ENCODE measurements at places on chromosomes 5 and 9. TPM values are rescaled to one million over a fixed set of nuclear protein-coding genes. Genes with fewer than 3 reads are reported as not detected.

DNA sequence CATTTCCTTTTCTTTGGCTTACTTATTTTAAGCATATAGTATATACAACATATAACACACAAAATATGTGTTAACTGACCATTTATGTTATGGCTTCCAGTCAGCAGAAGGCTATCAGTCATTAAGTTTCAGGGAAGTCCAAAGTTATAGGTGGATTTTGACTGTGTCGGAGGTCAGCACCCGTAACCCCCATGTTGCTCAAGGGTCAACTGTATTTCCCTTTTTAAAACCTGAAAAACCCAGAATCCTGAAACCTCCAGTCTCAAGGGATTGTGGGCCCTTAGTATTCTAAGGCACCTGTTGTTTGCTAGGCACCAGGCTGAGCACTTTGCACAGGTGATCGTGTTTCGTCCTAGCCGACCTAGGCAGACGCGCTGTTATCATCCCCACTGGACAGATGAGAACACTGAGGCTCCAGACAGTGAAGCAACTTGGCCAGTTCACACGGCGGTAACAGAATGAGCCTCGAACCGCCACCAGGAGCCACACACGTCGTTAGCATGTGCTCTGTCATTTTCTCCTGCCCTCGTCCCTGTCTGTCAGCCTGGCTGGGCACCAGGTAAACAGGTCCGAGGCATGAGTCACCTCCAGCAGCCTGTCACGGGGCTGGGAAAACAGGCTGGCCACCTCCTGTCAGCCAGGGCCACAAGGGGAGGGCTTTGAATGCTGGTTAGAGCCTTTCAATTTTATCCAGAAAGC is 39.9 kb downstream of the DUSP1 start:
- no peak for DNase-seq
- H3K36me3 ChIP-seq = no peaks in the 10 kb centered on the region
- H3K4me1 ChIP-seq = peaks cover 18% of the 10 kb centered on the region
- no peak overlapping the region for H3K4me3 ChIP-seq
- H3K27ac ChIP-seq = no peak overlapping the region
- no peaks in the 10 kb centered on the region for H3K27me3 ChIP-seq

The C9orf85 gene
- 14.9 TPM for total RNA-seq

GRCh38 chr5:172207511-172207910 is 13.5 kb downstream of the EFCAB9 start:
- no peak overlapping the region for H3K27ac ChIP-seq
- H3K36me3 ChIP-seq = no peaks in the 10 kb centered on the region
- DNase-seq = no peak
- H3K4me3 ChIP-seq = no peak overlapping the region
- no peaks in the 10 kb centered on the region for H3K4me1 ChIP-seq
- no peaks in the 10 kb centered on the region for H3K27me3 ChIP-seq

The PAIP2 gene
- total RNA-seq = 67.3 TPM

DNA sequence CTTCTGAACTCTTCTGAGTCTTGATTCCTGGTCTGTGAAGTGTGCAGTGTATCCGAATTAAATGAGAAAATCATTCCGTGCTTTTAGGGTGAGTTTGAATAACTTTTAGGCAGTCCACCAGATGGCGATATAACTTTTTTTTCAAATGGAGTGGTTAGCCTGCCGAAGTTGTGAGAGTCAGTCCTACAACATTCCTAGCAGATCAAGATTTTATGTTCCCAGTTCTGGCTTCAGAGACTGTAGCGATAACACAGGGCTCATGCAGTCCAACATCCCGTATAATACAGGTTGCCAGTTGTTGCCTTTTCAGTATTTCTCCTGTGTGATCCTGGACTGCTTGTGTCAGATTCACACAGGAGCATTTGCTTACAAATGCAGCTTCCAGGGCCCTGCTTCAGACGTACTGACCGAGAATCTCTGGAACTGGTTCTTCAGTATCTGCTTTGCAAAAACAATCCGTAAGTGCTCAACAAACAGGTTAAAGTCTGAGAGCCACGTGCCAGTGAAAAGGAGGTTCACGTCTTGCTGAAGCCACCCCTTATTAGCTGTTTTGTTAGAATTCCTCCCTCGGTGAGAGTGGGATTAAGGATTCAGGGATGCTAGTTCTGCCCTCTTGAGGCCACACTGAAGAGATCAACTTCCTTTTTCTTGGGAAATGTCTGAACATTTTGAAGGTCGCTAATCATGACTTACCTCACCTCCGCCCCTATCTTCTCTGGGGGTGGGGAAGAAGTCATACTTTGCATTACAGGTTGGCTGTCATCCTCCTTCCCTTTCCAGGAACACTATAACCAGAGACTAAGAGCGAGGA is 22.8 kb downstream of the SMIM3 start:
- peak; percentile 21 for DNase-seq
- peaks cover 29% of the 10 kb centered on the region for H3K27me3 ChIP-seq
- no peaks in the 10 kb centered on the region for H3K4me1 ChIP-seq
- H3K27ac ChIP-seq = peak overlapping the region; percentile 48
- H3K4me3 ChIP-seq = peak overlapping the region; percentile 35

- H3K4me3 ChIP-seq = no peak overlapping the region
- peaks cover 13% of the 10 kb centered on the region for H3K4me1 ChIP-seq
- no peak overlapping the region for H3K27ac ChIP-seq
- H3K27me3 ChIP-seq = no peaks in the 10 kb centered on the region
- no peak for DNase-seq
- H3K36me3 ChIP-seq = no peaks in the 10 kb centered on the region
These were observed 79.5 kb upstream of the FAM169A start for GRCh38 chr5:74945561-74946165.

DNA sequence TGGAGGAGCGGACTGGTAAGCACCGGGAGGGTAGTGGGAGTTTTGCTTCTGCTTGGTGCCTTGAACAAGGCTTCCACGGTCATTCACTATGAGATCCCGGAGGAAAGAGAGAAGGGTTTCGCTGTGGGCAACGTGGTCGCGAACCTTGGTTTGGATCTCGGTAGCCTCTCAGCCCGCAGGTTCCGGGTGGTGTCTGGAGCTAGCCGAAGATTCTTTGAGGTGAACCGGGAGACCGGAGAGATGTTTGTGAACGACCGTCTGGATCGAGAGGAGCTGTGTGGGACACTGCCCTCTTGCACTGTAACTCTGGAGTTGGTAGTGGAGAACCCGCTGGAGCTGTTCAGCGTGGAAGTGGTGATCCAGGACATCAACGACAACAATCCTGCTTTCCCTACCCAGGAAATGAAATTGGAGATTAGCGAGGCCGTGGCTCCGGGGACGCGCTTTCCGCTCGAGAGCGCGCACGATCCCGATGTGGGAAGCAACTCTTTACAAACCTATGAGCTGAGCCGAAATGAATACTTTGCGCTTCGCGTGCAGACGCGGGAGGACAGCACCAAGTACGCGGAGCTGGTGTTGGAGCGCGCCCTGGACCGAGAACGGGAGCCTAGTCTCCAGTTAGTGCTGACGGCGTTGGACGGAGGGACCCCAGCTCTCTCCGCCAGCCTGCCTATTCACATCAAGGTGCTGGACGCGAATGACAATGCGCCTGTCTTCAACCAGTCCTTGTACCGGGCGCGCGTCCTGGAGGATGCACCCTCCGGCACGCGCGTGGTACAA is 556 bp downstream of the PCDHGC3 start:
- peak overlapping the region; percentile 91 for H3K27ac ChIP-seq
- H3K27me3 ChIP-seq = peaks cover 7% of the 10 kb centered on the region
- peaks cover 52% of the 10 kb centered on the region for H3K4me1 ChIP-seq

DNA sequence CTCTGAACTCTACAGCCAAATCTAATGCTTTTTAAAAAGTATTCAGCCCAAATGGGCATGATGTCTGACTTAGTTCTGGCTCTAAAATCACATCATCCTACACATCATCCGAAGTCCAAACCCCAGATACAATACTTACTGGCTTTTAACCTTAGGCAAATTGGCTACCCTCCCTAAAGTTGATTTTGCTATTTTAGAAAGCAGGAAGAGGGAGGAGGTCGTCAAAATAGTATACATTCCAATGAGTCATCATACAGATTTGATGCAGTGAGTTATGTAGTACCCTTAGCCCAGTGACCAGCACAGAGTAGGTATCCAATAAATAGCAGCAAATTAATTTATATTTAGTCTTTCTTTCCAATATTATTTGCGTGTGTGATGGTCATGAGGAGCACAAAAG is 582.0 kb upstream of the TUSC1 start:
- H3K27me3 ChIP-seq = no peaks in the 10 kb centered on the region
- H3K4me1 ChIP-seq = no peaks in the 10 kb centered on the region
- H3K36me3 ChIP-seq = no peaks in the 10 kb centered on the region
- no peak overlapping the region for H3K27ac ChIP-seq
- no peak overlapping the region for H3K4me3 ChIP-seq
- no peak for DNase-seq

DNA sequence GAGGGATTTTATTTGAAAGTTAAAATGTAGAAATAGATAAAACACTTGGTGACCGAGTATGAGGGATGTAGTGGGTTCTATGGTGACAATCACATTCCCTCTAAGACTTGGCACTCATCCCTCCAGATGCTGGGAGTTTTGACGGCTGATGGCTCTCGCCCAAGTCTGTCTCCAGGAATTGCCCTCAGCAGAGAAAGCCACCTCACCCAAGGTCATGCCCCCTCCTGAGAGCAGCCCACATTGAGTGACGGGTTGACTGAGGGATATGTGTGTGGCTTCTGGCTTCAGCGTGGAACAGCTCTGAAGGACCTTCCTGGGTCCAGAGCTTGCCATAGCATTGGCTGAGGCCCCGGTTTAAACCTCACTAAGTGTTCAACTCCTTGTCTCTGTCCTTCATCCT is 19.4 kb downstream of the CAVIN4 start:
- no peak overlapping the region for H3K4me3 ChIP-seq
- H3K27me3 ChIP-seq = no peaks in the 10 kb centered on the region
- no peaks in the 10 kb centered on the region for H3K36me3 ChIP-seq
- no peaks in the 10 kb centered on the region for H3K4me1 ChIP-seq
- H3K27ac ChIP-seq = no peak overlapping the region
- no peak for DNase-seq

DNA sequence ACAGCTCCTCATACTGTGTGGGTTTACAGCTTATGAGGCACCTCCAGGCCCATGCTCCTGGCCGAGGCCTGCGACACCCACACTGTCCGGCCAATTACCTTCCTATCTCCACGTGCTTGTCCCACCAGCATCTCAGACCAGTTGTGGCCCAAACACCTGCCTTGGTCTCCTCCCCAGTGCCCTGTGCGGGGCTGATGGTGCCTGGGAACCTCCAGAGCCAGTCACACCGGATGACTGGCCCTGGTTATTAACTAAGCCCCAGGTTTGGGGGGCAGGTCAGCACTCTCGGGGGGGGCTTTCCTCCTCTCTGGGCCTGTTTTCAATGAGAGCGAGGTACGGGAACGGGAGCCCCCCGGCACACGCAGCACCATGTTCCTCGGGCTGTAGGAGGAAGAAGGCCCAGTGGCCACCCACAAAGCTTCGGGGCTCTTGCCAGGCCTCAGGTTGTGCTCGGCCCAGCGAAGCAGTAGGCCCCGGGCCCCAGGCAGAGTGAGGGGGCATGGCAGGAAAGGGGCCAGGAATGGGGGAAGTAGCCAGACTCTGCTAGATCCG is 76.0 kb upstream of the PHYKPL start:
- H3K4me3 ChIP-seq = no peak overlapping the region
- no peaks in the 10 kb centered on the region for H3K36me3 ChIP-seq
- H3K27ac ChIP-seq = no peak overlapping the region
- H3K4me1 ChIP-seq = no peaks in the 10 kb centered on the region
- no peak for DNase-seq

DNA sequence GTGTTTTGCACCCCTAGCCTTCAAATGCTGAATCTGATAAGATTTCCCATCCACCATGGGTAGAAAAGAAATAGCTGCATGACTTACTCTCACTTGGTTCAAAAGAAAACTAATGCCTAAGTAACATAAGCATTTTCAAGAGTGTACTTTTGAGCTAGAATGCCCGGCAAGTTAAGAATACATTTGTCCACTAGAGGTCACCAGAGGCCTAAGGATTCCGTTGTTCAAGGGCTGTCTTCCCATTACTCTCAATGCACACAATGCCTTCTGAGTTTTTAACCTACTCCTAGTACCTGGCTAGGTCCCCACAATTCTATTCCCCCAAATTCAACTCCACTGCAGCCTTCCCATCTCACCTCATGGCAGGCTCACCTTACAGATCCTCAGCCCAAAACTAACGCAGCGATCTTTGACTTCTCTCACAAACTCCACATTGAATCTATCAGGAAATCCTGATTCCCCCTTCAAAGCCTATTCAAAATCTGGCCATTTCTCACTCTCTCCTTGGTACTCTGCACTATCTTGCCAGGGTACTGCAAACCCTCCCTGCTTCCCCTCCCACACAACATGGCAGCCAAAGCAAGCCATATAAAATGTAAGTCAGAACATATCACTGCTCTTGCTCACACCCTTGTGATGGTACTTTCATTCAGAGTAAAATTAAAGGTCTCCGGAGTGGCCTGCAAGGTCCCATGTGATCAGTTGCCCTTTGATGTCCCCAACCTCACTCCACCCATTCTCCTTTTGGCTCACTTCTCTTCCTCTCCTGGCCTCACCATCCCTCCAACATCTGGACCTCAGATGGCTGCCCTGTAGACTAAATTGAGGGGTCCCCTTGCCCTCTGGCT is 13.4 kb downstream of the OXCT1 start:
- H3K27me3 ChIP-seq = no peaks in the 10 kb centered on the region
- no peaks in the 10 kb centered on the region for H3K36me3 ChIP-seq
- no peak overlapping the region for H3K4me3 ChIP-seq
- DNase-seq = peak; percentile 26
- no peak overlapping the region for H3K27ac ChIP-seq
